ENCODE measurements at places on chromosomes 12 and 14. TPM values are rescaled to one million over a fixed set of nuclear protein-coding genes. Genes with fewer than 3 reads are reported as not detected.

DNA sequence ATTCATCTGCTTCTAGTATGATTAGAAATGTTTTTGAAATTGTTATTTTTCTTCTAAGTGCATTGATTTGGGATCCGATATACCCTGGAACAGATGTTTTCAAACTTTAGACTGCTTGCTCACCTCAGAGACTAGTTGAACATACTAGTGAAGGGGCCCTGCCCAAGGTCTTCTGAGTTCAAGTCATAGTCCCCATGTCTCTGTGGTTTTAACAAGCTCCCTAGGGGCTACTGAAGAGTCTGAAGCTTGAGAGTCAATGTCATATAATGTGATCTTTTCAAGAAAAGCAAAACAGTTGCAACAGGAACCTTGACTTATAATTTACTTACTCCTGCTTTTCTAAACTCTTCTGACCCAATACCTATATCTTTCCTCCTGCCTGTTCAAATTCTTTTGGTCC lies 7.5 kb upstream of the UBE2N start:
- DNase-seq, result no peak

DNA sequence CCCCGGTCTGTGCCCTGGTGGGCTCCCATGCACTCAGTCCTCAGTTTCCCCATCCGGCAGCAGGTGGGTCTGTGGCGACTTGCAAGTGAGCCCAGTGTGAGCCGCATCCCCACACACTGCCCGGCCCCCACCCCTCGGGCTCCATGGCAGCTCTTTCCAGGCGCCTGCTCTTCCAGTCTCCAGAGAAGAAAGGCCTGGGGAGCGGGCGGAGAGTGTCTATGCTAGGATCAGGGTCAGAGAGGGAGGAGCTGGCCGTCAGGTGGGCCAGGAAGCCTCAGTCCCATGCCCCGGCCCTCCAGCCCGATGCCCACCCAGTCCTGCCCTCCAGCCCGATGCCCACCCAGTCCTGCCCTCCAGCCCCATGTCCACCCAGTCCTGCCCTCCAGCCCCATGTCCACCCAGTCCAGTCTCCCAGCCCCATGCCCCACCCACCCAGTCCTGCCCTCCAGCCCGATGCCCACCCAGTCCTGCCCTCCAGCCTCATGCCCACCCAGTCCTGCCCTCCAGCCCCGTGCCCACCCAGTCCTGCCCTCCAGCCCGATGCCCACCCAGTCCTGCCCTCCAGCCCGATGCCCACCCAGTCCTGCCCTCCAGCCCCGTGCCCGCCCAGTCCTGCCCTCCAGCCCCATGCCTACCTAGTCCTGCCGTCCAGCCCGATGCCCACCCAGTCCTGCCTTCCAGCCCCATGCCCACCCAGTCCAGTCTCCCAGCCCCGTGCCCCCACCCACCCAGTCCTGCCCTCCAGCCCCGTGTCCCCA lies 49.2 kb downstream of the FBRSL1 start:
- no peak for DNase-seq

Gene KRT3
- not detected for total RNA-seq

GRCh38 chr12:42865282-42865681 lies 275.7 kb upstream of the PRICKLE1 start:
- DNase-seq, result no peak

Gene CLEC1B
- total RNA-seq, result not detected

Gene IL31
- total RNA-seq, result not detected

DNA sequence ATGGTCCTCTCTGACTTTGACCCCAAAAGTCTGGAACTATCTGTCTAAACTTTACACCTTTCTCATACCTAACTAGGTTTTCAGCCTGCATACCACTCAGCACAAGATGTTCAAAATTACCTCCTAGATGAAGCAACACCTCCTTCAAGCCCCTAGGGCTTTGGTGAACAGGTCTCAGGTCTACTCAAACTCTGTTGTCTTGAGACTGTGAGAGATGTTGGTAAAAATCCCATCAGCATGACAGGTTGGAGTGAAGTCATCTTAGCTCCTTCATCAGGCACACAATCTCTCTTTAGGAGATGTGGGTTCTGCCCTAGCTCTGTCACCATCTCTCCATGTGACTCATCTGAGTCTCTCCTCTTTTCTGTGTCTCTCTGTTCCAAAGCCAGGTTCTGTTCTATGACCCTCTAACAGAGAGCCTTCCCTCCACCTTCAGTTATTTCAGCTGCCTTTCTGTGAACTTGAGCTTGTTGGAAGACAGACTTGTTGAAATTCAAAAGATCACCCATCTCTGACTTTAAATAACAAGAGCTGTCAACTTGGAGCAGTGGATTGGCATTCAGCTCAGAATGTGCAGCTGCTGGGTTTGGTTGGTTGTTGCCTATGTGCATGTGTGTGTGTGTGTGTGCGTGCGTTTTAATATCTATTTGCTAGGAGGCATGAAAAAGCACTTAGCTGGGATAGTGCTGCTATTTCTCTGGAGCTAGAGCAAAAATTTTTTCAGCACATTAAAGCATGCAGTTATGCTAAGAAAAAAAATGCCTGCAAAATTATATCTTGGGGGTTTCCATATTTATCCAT lies 130.7 kb downstream of the CRACR2A start:
- no peak for DNase-seq

Gene UNG
- total RNA-seq, result 24.8 TPM

DNA sequence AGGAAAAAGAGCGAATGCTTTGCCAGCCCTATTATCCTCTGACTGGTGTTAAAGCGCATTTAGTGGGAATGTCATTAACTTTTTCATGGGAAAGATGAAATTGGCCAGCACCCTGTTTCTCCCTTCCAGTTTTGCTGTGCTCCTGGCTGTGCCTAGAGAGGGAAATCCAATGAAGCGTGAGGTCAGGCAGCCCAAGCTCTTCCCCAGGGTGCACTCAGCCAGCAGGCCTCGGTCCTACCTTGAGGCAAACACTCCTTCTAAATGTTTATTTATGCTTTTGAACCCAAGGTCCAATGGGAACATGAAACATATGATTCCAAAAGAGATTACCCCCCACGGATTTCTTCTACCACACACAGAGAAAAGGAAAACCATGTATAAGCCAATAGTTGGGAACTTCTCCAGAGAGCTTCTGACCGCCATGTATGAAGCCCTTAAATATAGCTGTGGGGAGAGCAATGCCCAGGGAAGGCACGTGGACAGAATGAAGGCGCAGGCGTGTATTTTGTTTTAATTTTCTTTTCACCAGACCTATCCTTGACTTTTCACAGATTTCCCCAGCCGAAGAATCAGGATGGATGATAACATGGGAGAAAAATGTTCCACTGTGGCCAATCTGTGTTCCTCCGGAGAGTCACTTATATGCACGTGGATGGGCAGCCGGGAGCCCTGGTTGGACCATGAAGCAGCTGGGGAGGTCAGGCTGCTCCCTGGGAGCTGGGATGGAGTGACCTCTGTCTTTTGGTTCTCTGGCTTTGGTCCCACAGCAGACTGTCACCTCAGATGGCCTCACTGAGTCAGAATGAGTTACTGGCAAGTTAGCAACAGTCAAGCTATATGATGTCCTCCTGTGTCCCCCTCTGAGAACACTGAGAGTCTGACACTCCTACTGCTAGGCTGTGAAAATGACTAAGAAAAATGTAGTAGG lies 37.3 kb downstream of the GPR135 start:
- DNase-seq, result peak; percentile 77

Gene MAP3K9
- 1.4 TPM for total RNA-seq
